Iris pigment epithelial cell (primary cell): ENCODE measurements at places on chromosomes 7 and 10.

- no peak for DNase-seq
These were observed 24.1 kb upstream of the SFRP5 start for GRCh38 chr10:97795886-97796285.

GRCh38 chr10:89389254-89389653 is 3.2 kb upstream of the IFIT1 start:
- DNase-seq = no peak

DNA sequence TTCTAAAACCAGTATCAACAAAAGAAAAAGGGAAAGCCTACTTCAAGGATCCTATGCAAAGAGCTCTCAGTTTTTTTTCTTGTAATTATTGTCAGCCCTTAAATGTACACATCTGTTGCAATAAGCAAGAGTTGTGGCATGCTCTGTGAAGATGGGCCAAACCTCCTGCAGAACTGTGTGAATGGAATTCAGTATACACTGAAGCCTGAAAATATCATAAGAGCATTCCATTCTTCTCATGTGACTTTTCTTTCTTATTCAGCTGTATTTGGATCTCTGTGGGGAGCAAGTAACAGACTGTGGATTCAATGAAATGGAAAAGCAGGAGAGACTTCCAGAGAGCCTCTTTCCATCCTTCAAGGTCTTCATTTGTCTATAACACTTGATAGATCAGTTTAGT is 130.7 kb downstream of the SAMD9 start:
- DNase-seq = peak; percentile 89

DNA sequence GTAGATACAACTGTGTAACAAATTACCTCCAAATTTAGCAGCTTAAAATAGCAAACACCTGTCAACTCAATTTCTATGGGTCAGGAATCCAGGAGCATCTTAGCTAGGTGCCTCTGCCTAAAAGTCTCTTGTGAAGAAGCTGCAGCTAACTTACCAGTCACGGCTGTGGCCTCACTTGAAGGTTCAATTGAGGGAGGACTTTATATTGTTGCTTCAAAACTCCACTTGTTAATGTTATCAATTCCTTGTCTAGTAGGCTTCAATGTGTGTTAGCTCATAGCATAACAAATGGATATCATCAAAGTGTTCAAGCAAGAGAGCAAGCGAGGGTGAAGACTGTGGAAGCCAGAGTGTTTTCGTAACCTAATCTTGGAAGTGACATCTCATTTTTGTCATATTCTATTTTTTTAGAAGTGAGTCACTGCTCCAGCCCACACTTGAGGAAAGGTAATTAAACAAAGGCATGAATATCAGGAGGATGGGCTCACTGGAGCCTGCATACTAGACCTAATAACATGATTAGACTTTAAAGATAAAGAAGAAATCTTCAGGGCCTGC is 172.9 kb downstream of the SPAG6 start:
- no peak for DNase-seq

DNA sequence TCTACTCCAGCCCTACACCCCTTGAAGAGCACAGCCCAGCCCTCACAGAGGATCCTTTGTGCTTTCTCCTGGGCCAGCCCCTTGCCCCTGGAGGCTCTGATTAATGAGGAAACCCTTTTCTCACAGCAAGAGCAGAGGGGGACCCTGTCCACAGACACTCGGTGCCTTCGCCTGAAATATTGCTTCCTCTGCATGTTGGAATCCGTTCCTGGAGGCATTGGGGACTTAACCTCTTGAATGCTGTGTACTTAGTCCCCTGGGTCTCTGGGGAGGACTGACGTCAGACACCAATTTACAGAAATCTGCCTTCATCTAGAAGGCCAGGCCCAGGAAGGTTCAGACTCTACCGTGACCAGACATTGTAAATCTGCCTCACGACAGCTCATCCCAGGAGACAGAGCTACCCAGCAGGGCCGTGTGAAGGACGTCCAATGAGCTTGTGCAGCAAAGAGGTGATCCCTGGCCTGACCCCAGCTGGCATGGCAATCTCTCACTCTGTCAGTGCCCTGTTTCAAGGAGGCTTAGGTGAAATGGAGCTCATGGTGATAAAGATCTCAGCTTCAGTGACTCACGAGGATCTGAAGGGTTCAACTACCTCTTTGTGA is 8.1 kb upstream of the TMEM72 start:
- no peak for DNase-seq

GRCh38 chr7:93171606-93172226 is 23.5 kb upstream of the SAMD9L start:
- no peak for DNase-seq

DNA sequence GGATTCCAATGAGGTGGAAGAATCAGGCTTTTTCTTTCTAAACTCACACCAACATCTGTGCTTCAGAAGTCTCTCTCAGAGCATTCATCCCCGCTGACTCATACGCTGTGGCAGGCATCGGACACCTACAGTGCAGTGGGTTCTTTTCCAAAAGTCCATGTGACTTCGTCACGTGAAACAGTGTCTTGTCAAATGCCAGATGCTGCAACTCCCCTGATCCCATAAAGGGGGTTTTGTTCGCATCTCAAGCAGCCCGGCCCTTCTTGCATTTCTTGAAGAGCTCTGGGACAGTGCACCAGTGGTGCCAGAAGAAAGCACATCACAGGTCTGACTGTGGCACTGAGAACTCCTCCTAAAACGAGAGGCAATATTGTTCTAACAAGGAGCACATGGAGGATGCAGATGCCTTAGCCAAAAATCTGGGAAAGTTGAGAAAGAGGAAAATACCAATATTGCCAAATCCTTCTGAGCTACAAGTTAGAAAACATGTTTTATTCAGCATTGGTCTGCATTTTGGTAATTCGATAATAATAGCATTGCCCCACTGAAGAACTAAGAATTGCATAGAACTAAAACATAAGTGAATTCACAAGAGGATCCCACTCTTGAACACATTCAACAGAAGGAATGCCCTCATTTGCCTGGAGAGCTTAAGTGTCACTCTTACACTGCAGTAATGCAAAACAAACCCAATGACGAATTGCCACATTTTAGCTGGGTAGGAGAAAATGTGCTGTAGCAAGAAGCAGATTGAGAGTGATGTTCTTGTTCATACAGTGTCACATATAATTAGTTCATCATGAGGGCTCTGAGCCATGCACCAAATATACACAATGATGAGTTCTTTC is 204.4 kb downstream of the CXCL12 start:
- peak; percentile 35 for DNase-seq

- no peak for DNase-seq
These were observed 41.2 kb downstream of the CAMK2B start for GRCh38 chr7:44284216-44284615.

DNA sequence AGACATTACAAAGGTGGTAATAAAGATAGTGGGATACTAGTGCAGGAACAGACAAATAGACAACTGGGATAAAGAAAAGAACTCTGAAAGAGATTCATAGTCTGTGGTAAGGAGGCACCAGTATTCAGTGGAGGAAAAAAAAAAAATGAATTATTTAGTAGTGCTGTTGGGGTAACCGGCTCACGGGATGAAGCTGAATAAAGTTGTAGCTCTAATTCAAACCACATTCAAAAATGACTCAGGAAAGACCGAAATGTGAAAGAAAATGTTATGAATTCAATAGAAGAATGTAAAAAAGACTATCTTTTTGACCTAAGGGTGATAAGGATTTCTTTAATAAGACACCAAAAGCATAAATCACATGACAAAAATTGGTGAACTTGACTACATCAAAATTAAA is 83.1 kb upstream of the HABP2 start:
- DNase-seq = no peak

DNA sequence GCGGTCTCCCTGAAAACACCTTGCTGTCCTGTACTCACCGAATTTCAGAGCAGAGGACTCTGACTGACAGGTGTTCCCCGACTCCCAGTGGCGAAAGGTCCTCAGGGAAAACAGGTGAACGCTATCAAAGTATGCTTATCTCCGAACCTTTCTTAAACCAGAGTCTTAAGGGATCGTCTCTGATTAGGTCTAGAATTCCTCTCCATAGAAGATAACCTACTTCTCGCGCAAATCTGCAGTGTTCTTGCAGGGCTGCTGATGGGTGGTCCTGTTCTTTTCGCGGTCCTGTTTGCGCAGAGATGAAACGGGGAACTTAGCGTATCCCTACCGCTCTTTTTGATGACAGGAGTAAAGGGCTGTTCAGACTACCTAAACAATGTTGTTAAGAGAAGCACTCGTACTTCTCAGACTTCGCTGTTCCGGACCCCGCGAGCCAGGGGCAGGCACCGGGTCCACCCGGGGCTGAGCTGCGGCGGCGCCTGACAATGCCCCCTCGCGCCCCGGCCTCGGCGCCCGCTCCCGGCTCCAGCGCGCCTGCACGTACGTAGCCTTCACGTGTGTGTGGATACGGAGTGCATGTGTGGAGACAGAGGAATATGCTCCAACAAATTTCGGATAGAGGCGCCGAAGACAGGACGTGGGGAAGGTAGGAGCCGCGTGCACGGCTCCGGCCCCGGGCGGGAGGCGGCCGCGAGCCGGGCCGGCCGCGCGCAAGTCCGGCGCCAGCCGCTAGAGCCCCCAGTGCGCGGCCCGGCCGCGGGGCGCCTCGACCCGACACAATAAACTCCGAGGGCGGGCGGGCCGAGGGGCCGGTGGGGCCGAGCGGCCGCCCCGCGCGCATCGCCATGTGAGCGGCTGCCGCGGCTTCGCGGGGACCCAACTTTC is 766 bp upstream of the ZMYND11 start:
- DNase-seq = peak; percentile 29

- DNase-seq = peak; percentile 67
These were observed 435.4 kb downstream of the SUGCT start for GRCh38 chr7:40570223-40570622.

GRCh38 chr7:50564171-50564570 is 1.0 kb downstream of the DDC start:
- no peak for DNase-seq

DNA sequence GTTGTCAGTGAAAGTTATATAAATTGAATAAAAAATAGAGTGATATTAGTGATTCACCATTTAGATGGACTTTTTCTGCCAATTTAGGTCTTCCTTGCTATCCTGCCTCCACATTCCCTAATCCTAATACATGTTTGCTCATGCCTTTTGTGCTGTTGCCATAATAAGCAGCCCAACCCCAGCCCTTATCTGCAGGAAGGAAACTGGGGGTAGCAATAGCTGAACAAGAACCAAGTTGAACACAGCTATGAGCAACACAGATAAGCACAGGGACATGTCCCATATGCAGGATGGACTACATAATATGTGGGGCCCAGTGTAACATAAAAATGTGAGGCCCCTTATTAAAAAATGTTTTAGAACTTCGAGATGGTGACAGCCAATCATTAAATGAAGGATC is 91.2 kb upstream of the AHR start:
- DNase-seq = peak; percentile 37

- DNase-seq = no peak
These were observed 117.9 kb downstream of the ITGA8 start for GRCh38 chr10:15601819-15602218.

- DNase-seq = peak; percentile 89
These were observed 768 bp downstream of the CHCHD2 start for GRCh38 chr7:56105508-56105907.

DNA sequence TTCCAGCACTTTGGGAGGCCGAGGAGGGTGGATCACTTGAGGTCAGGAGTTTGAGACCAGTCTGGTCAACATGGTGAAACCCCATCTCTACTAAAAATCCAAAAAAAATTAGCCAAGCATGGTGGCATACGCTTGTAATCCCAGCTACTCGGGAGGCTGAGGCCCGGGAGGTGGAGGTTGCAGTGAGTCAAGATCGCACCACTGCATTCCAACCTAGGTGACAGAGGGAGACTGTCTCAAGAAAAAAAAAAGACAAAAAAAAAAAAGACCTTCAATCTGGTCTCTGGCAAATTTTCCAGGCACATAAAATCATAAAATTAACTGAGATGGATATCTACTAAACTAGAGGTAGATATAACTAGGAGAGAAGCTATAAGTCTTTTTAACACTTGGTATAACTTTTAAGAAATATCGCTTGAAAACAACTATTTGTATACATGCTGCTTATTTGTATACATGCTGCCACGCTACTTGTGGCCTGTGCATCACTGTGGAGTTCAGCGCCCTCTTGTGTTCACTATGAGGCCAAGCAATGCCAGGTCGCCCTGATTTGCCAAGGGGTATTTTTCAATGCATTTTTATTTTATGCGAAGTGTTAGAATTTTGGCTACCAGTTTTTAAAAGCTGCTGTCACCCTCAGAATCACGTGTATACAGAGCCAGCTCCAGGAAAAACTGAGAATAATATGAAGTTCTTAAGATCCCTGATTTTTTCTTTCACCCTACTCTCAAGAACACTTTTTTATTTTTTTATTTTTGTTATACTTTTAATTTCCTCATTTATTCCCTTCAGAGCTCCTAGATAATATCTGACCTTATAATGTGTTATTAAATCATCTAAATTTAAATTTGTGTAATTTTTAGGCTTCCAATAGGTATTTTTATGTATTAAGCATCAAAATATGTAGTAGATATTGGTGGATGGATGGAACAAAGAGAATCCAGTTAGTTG is 26.7 kb downstream of the CYCS start:
- peak; percentile 71 for DNase-seq

GRCh38 chr7:23168111-23168885 is 13.6 kb upstream of the NUP42 start:
- no peak for DNase-seq

DNA sequence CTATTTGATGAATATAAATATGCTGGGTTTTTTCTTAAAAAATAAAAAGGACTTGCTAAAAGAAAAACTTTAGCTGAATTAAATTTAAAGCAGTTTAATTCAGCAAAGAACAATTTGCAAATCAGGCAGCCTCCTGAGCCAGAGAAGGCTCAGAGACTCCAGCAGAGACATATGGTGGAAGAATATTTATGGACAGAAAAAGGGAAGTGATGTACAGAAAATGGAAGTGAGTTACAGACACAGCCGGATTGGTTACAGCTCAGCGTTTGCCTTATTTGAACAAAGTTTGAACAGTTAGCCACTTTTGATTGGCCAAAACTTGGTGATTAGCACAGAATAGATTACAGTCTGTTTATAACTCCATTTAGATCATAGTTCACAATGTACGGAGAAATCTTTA is 110.3 kb downstream of the GAD2 start:
- no peak for DNase-seq

DNA sequence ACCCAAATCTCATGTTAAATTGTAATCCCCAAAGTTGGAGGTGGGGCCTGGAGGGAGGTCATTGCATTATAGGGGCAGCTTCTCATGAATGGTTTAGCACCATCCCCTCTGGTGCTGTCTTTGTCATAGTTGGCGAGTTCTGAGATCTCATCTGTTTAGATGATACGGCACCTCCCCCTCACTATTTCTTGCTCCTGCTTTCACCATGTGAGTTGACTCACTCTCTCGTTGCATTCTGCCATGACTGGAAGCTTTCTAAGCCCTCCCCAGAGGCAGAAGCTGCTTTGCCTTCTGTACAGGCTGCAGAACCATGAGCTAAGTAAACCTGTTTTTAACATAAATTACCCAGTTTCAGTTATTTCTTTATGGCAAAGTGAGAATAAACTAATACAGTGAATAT is 18.9 kb upstream of the ZNF138 start:
- DNase-seq = no peak
